ENCODE measurements at places on chromosomes 11 and 22. TPM values are rescaled to one million over a fixed set of nuclear protein-coding genes. Genes with fewer than 3 reads are reported as not detected.

Gene MISFA
- polyA plus RNA-seq, result 0.89 TPM

Gene RBM14
- 80.5 TPM for polyA plus RNA-seq

Gene ZDHHC8
- polyA plus RNA-seq, result 4.2 TPM

Gene TRPC6
- not detected for polyA plus RNA-seq

All from IgD-negative memory B cell (primary cell).